ENCODE measurements at places on chromosomes 5 and 9. TPM values are rescaled to one million over a fixed set of nuclear protein-coding genes. Genes with fewer than 3 reads are reported as not detected.

Gene RAI14
- total RNA-seq = 107 TPM

Gene C9orf152
- 0.17 TPM for total RNA-seq

Gene GZMA
- total RNA-seq = not detected

Gene BTNL9
- total RNA-seq = not detected
